ENCODE measurements at places on chromosomes 1 and 21.

DNA sequence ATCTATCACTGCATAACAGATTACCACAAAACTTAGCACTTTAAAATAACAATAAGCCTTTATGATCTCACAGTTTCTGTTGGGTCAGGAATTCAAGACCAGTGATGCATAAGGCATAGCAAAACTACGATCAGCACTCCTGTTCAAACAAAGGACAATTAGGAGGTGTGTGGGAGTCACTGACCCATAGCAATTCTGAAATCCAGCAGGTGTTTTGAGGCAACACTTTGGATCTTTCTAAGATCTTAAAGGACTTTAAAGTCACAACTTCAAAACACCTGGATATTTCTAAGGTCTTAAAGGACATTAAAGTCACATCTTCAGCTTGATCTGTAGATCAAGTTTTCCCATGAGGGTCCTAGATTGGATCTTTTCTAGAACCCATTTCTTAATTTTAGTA is 35.3 kb downstream of the AKT3 start:
- DNase-seq: no peak

- peak; percentile 21 for DNase-seq
These were observed 11.7 kb upstream of the EXTL1 start for GRCh38 chr1:26009796-26010447.

GRCh38 chr1:76830373-76830772 is 36.9 kb upstream of the ST6GALNAC5 start:
- DNase-seq: no peak

DNA sequence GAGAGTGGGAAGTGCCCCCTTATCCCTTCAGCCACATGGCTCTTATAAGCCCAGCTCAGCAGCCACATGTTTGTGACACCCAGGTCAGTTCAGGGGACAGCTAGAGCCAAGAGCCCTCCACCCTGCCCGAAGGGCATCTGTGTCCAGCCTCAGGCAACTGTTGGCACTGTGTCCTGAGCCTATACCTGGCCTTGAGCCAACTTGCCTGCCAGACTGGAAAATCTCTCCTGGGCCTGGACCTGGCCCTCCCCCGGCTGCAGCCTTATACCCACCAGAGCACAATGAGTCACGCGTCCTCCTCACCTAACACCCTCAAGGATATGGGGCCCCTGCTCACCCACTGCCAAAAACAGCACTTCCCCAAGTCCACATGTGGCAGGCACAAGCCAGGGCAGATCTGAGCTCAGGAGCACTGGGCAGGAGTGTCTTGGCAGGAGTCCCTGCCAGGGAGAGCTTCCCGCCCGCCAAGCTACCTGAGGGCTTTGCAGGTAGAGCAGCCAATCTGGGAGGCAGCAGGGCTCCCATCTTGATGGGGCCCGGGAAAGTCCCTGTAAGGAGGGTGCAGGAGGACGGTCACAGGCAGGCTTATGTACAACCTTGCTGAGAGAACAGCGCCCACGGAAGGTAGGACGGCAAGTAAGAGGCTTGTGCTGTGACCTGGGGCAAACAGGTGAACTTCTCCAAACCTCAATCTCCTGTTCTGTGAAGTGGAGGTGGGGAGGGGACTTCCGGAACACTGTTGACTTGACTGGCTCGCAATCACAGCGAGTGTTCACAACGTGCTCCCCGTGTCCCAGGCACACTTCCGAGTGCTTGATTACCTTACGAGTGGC is 19.8 kb upstream of the HSPG2 start:
- DNase-seq: peak; percentile 41

GRCh38 chr1:51453010-51453409 is 66.1 kb downstream of the EPS15 start:
- no peak for DNase-seq

- DNase-seq: no peak
These were observed 48.8 kb downstream of the H3-3A start for GRCh38 chr1:226111098-226111882.

GRCh38 chr21:29194847-29195246 is 64.4 kb downstream of the MAP3K7CL start:
- no peak for DNase-seq

DNA sequence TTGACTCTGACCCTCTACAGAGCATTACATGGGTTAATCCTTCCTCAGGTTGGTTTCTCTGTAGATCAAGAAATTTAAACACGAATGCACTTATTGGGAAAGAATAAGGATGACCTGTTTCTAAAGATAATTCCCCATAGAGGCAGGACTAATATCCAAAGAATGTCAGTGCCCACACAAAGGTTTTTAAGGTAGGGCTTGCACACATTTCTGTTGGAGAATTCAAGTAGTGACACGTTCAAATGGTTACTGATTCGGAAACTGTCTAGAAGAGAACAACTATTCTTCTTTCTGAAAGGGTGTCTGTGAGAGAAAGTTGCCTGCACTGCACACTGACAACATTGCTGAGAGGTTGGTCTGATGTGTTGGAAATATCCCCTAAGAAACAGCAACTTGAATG is 167.3 kb downstream of the ZNF326 start:
- no peak for DNase-seq

DNA sequence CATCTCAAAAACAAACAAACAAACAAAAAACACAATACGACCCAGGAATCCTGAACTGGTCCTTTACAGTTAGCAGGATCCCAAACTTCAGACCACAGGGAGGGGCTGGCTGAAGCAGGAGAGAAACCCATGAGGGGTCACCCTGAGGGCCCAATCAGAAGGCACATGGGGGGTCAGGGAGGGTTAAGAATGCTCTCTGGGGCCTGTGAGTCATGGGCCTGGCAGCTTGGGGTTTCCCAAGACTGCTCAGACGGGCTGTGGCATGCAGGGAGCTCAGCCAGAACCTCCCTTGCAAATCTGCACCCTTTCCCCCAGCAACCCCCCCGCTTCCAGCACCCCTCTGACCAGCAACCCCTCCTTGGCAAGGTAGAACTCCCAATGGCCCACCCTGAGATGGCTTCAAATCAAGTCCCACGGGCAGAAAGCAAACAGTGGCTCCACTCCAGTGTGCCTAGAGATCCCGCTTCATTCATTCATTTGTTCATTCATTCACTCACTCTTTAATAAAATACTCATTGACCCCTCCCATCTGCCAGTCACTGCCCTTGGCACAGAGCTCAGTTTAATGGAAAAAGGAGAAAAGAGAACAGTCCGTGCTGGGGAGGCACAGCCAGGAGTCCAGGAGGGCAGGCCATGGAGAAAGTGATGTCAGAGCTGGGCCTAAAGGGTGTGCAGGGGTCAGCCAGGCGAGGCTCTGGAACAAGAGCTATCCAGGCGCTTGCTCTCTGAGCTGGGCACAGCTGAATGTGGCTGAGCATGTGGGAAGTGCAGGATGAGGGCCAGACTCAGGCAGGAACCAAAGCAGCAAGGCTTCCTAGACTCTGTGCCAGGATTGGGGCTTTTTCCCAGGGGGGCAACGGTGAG is 8.2 kb downstream of the UQCRHL start:
- DNase-seq: no peak

GRCh38 chr1:204730826-204731459 is 45.4 kb upstream of the LRRN2 start:
- no peak for DNase-seq

- no peak for DNase-seq
These were observed 20.0 kb upstream of the ZNF326 start for GRCh38 chr1:89974696-89975470.

DNA sequence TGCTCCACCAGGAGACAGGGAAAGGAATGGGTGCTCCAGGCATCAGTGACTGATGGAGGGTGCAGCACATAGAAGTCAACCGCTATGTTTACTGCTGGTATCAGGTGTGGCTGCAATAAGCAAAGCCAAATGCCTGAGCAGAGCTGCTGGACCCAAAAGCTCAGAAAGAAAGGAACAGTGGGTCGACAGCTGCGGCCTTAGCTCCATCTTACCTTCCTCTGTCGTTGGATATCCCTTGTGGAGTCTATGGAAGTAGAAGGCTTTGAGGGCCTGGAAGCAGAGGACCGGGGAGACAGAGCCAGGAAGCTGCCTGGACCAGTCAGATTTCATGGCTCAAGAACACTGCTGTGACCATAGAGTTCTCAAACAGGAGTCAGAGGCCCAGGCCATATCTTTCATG is 45.3 kb downstream of the RIMS3 start:
- no peak for DNase-seq

DNA sequence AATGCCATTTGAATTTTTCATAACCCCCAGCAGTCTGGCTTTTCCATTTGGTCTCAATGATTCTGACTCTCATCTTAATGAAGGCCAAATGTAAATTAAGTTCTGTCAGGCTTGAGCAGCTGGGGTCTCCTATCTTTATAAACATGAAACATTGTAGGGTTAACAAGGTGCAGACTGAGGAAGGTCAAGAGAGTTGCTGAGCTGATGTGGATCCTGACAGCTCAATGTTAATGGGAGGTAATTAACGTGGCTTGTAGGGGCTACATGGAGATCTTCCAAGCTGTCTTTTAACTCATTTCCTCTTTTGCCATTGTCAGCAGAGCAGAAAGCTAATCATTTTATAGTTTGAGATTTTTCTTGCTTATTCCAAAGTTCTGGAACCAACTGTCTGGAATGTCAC is 55.2 kb downstream of the FGGY start:
- peak; percentile 42 for DNase-seq

- peak; percentile 53 for DNase-seq
These were observed at the start of gene ST7L for GRCh38 chr1:112618721-112619517. Gene ST7L (minus strand): TSS chr1:112619141. CDS start chr1:112619113, 28 bp downstream.

GRCh38 chr1:169486281-169487051 is 722 bp upstream of the SLC19A2 start:
- DNase-seq: peak; percentile 44

GRCh38 chr1:119737040-119737682 is 25.4 kb downstream of the PHGDH start:
- DNase-seq: no peak

- no peak for DNase-seq
These were observed 2.1 kb downstream of the TIE1 start for GRCh38 chr1:43302721-43303470.

- DNase-seq: no peak
These were observed 253 bp downstream of the RAP1GAP start for GRCh38 chr1:21668951-21669257.

- no peak for DNase-seq
These were observed 844.9 kb downstream of the KCNT2 start for GRCh38 chr1:195763146-195763906.

GRCh38 chr21:44712203-44713028 is 1.0 kb upstream of the TSPEAR start:
- no peak for DNase-seq

- DNase-seq: no peak
These were observed 147.7 kb downstream of the TGFB2 start for GRCh38 chr1:218492874-218493273.

DNA sequence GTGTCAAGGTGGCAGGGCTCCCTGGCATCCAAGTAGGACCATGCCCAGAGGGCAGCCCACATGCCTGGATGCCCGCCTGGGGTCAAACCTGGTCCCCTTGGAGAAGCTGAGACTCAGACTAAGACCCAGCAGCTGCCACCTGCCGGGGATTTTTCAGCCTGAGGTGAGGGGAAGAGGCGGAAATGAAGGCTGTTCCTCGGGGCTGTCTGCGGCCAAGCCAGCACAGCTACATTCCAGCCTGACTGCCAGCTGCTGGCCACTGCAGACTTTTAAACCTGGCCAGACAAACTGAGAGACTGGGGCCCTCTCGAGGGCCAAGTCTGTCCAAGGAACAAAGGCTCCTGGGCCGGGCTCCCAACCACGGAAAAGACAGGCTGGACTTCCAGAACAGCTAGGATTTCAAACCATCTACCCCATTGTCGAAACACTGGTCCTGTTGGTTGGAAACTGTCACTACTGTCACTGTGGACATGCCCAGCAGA is 21.9 kb upstream of the PLEKHG5 start:
- no peak for DNase-seq

GRCh38 chr1:23922321-23922943 is 9.3 kb upstream of the CNR2 start:
- no peak for DNase-seq

All from Kasumi-1 (cell line).